ENCODE measurements at places on chromosomes 5 and 9.

DNA sequence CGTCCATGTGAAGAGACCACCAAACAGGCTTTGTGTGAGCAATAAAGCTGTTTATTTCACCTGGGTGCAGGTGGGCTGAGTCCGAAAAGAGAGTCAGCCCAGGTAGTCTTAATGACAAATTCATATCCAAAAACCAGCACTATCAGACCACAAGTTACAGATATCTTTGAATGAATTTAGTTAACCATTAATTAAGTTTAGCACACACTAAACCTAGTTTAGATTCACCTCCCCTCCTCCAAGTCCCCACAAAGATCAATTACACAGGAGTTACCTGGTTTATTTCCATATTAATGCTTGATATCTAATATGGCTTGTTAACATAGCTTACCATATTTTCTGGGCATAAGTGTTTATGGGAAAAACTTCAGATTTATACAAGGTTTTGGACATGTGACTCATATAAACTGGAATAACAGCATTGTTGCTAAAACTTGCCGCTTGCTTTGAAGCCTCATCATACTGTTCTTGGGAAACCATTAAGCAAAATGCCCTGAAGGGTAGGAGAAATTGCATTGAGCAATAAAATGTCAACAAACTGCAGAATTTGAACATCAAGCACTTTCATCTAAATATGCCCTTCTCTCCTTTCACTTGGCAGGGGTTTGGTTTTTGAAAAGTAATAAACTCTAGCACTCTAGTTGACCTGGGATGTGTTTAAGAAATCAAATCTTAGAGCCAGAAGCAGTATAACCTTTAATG is 166.9 kb downstream of the SNCAIP start:
- no peak for DNase-seq

DNA sequence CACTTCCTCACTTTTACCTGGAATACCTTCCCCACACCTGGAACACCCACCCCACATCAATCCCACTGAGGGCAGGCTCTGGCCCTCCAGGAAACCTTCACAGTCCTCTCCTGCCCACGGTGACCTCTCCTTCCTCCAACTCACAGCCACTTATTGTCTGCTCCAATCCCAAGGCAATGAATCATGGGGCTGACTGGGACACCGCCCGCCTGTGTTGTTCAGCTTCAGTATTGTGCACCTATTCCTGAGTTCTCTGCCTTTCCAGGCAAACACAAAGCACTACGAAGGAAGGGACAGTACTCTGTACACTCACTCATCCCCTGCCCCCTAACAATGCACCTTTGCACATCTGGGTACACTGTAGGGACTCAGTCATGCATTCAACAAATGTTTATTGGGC is 7.3 kb downstream of the PCDH1 start:
- DNase-seq: no peak

DNA sequence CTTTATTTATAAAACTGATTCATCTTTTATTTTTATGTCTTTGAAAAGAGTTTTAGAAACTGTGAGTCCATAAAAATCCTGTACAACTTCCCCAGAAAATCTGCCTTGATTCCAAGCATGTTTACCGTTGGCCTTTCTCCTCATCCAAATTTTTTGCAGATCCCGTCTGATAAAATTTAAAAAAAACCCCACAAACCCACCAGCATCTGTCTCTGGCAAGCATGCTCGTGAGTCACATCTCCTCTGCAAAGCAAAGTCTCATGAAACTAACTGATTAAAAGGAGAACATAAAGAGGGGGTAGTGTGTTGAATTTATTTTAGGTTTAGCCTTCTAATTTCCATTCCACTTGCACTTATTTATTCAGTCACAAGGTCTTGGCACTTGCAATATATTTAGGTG is 109.4 kb downstream of the MAT2B start:
- DNase-seq: no peak

GRCh38 chr5:64625678-64626077 is 64.6 kb upstream of the SHISAL2B start:
- DNase-seq: no peak

All from stimulated activated CD4-positive, alpha-beta T cell treated with anti-CD3 and anti-CD28 coated beads, Interleukin-15, amount 100 ng/mL, for 24 hours (primary cell).